ENCODE measurements at places on chromosomes 11 and 22.

DNA sequence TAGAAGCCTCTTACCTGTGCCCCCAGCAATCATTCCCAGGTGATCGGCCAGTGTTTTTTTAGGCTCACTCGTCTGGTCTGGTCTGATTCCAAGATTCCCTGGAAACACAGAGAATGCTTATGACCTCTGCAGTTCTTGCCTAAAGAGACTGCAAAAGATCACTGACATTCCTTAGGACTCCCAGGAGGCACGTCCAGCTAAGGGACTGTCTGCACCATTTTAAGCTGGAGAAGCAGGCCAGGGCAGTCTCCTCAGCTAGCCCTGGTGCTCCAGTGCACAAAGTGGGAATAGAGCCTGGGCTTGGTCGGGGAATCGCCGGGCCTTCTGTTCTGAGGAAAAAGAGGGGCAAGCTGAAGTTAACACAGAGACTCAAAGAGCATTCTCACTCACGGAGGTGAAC is 4.8 kb downstream of the CYB5R2 start:
- no peak for DNase-seq

GRCh38 chr11:76282172-76282571 is 75.9 kb upstream of the WNT11 start:
- DNase-seq = no peak

GRCh38 chr11:83004746-83005556 is 66.7 kb downstream of the RAB30 start:
- DNase-seq = no peak

DNA sequence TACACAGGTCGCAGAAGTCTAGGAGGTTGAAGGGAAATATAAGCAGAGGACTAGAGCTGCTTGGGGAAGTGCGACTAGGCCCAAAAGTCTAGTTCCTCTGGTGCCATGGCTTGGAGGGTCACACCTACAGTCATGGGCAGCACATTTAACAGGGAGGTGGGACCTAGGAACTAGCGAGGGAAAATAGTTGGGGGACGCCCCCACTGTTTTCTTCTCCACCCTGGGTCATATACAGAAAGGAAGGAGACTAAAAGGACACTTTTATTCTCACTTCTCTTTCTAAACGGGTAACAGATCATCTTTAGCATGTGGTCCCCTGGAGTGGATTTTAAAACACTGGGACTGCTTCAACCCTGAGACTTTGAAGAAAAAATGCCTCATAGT is 16.6 kb downstream of the APIP start:
- no peak for DNase-seq

- DNase-seq = no peak
Measured at GRCh38 chr22:37115032-37115431, 5.5 kb upstream of the TMPRSS6 start.

DNA sequence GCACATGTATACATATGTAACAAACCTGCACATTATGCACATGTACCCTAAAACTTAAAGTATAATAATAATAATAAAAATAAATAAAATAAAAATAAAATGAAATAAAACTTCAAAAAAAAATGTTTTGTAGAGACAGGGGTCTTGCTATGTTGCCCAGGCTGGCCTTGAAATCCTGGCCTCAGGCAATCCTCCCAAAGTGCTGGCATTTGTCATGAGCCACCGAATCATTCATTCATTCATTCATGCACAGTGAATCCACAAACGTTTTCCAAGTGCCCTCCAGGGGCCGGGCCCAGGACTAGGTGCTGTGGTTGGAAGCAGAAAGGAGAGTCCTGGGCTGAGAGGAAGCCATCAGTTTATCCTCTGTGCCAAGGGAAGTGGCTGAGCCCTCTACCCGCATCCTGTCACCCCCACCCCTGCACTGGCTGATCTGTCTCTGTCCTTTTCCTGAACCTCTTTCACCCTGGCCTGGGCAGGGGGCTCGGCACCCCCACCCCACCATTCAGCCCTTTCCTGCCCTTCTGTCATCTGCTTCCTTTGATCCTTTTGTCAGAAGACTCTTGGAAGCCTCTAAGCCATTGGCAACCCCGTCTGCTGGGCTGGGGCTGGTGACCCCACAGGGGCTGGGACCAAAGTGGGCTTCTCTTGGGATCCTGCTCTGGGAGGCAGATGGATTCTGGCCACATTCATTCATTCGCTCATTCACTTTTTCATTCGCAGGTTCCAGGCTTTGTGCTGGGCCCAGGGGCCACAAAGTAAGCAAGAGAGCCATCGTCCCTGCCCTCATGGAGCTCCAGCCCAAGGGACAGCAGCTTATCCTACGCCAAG is 84.3 kb downstream of the IGLL1 start:
- DNase-seq = no peak

DNA sequence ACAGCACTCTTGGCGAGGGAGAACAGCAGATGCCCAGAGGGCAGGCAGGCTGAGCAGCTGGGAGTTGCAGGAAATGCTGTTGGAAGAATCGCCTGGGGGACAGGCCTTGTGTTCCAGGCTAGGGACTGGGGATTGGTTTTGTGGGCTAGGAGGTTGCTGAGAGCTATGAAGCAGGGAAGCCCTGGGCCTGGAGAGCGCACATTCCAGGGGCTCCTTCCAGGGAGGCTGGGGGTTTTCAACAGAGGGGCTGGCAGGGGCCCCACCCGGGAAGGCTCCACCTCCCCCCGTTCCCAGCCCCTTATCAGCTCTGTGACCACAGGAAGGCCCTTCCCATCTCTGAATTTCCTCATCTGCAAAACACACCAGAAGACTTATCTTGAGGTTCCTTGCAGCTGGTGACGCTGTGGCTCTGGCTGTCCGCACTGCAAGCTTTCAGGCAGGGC is 21.7 kb downstream of the WNT11 start:
- no peak for DNase-seq

DNA sequence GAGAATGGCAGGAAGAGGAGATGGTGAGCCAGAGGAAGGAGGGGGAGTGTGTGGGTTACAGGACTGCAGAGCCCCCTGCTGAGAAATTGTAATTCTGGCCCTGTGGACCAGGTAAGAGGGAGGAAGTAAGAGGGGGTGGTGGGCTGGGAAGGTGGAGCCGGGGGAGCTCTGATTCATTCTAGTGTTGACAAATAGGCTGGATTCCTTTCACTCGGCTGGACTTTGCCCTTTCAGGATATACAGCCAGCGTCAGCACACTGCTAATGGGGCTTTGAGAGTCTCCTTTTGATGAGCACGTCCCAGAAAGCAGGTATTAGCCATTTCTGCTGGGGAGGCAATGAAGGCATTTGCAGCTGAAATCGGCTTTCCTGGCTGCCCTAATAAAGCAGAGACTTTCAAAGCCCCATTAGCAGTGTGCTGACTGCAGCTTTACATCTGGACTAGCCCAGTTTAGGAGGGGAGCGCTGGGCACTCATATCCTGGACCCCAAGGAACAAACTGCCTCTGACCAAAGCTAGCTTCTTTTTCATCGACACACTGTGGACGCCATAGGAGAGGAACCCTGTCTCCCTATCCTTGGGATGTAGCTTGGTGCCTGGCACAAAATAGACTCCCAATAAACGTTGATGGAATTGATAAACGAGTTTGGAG is 44.8 kb upstream of the CADM1 start:
- DNase-seq = peak; percentile 86

GRCh38 chr22:38853196-38853651 is 9.4 kb upstream of the NPTXR start:
- no peak for DNase-seq

- no peak for DNase-seq
Measured at GRCh38 chr11:64876229-64876750, 2.1 kb downstream of the EHD1 start.

- DNase-seq = no peak
Measured at GRCh38 chr22:21996175-21996720, 13.7 kb upstream of the TOP3B start.

DNA sequence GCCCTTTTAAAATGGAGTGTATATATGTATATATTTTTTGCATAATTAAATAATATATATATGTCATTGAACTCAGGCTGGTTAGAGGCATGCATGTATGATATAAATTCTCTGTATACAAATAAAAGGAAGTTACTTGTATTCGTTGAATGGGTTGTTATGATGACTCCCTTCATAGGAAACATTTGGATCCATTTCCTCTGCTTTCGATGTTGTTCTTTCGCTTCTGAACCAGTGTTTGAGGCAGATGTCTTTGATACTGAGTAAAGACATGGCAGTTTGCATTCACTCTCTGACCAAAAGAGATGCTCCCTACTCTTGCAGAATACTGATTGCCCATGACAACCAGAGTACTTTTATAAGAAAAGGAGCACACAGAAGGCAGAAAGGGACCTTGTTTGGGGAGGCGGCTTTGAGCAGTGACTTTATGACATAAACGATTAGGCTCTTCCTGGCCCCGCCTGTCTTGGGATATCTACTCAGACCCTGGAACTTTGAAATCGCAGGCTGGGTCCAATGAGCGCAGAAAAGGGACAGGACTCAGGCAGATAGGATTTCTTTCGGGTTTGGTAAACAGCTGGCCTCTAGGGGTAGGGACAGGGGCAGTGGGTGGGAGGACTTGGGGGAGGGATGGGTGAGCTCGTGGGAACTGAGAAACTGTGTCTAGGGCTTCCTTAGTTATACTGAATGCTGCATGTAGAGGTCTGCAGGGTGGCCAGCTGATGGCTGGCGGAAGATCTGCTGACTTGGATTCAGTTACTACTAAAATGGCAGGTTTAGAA is 23.2 kb downstream of the TIMP3 start:
- no peak for DNase-seq

- peak; percentile 84 for DNase-seq
Measured at GRCh38 chr11:131370090-131370751, at the start of gene NTM. TSS of gene NTM (plus strand) at chr11:131370615.

- DNase-seq = no peak
Measured at GRCh38 chr22:47162865-47163264, 400.4 kb downstream of the TBC1D22A start.

DNA sequence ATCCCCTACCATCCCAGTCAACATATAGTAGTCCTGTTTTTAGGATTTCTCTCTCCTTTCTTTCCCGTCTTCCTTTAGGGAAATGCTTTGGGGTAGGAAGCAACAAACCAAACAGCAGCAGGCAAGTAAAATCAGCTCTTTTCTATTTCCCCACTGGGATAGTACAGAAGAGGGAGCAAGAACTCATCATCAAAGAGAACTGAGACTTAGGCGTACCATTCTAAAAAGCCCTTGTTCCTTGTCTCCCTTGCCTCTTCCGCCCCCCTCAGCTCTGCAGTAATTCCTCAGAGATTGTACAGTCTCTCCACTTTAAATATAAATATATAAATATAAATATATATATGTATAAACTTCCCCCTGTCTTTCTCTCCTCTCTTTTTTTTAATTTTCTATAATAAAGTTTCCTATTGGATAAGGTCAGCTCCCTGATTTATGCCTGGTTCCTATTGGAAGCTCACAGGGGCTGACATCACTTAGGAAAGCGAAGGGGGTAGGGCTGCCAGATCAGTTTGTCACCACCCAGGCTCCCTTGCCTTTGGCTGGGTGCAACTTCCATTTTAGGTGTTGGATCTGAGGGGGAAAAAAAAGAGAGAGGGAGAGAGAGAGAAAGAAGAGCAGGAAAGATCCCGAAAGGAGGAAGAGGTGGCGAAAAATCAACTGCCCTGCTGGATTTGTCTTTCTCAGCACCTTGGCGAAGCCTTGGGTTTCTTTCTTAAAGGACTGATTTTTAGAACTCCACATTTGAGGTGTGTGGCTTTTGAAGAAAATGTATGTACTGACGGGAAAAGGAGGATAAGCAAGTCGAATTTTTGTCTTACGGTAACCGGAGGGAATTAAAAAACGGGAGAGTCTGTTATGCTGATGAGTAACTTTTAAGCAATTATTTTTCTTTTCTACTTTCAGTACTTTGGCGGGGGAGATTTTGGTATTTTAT is at the start of gene CTNND1:
Gene CTNND1 (plus strand): TSS at position 502 of the 934 bp plus-strand sequence. CDS start 29,677 bp downstream, outside the sequence.
- DNase-seq = peak; percentile 97

DNA sequence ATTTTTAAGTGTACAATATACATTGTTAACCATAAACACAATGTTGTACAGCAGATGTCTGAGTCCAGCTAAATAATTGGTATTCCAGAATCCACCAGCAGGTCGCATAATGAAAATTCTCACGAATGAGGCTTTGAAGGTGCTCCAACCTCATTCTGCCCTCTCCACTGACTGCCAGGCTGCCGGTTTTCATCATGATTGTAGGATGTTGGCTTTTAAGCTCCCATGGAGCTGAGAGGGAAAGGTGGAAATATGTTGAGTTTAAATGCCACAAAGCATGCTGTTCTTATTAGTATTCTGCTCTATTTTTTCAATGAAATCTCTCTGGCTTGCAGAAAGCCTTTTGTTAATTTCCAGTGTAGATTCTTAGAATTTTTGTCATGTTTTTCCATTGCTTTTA is 337.2 kb upstream of the DDI1 start:
- no peak for DNase-seq

DNA sequence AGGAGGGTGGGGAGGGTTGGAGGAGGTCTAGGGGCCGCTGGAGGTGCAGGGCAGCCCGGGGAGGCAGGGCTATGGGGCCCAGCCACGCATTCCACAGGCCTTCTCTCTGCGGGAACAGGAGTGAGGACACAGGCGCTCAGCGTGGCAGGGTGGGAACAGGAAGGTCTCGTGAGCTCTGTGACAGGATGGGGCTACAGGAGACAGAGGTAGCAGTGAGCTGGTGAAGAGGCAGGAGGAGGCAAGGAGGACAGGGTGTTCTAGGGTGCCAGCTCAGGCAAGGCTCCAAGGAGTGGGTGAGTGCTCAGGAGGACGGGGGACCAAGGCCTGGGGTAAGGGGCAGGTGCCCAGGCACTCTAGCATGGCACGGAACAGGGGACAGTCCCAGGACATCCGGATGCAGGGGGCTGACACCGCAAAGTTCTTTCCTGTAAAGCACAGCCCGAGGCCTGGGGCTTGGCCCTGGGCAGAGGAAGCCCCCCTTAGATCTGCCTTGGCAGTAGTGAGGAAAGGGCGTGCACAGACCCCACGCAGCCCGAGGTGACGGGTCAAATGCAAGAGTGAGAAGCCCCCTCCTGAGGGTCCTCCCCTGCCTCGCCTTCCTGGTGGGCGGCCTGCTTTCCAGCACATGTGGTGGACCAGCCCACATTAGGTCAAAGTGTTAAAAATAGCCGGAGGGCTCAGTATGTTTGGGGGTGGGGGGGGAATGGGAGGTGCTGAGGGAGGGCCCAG is 4.7 kb upstream of the NEAT1 start:
- DNase-seq = peak; percentile 46

- no peak for DNase-seq
Measured at GRCh38 chr22:21936151-21936775, 16.4 kb downstream of the PPM1F start.

GRCh38 chr11:76083563-76084451 is 122.5 kb downstream of the WNT11 start:
- no peak for DNase-seq

Data from NCI-H526 (cell line).